ENCODE measurements at places on chromosomes 11 and 22.

DNA sequence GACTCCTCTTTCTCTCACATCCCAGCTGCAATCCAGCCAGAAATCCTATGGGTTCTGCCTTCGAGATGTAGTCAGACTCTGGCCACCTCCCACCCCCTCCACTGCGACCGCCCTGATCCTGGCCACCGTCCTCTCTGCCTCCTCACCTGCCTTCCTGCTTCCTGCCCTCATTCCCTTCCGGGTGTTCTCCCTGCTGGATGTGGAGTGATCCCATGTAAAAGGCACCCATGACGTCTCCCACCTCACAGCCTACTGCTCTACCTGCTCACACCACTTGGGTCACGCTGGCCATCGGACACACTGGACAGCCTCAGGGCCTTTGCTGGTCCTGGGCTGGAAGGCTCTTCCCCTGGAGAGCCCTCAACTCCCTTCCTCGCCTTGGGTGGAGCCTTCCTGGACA lies 33.7 kb upstream of the CD5 start:
- DNase-seq = no peak

DNA sequence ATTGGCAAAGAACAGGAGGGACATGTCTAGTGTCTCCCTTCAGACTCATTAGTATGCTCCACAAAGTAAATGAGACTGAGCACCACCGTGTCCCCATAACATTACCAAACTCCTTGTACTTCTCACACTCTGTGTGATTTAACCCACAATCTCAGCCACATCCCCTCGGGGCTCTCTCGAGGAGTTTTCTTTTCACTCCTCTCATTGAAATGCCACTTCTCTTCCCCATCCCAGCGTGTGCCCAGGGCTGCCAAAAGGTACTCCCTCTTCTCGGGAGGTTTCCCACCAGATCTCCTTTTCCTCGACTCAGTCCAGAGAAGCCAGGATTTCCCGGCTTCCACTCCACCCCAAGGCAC lies 1.1 kb downstream of the RBFOX2 start:
- no peak for DNase-seq

- no peak for DNase-seq
Observed at GRCh38 chr11:125086633-125087296, 23.7 kb downstream of the SLC37A2 start.

GRCh38 chr11:57274904-57275498 lies 38.0 kb upstream of the APLNR start:
- DNase-seq = no peak

DNA sequence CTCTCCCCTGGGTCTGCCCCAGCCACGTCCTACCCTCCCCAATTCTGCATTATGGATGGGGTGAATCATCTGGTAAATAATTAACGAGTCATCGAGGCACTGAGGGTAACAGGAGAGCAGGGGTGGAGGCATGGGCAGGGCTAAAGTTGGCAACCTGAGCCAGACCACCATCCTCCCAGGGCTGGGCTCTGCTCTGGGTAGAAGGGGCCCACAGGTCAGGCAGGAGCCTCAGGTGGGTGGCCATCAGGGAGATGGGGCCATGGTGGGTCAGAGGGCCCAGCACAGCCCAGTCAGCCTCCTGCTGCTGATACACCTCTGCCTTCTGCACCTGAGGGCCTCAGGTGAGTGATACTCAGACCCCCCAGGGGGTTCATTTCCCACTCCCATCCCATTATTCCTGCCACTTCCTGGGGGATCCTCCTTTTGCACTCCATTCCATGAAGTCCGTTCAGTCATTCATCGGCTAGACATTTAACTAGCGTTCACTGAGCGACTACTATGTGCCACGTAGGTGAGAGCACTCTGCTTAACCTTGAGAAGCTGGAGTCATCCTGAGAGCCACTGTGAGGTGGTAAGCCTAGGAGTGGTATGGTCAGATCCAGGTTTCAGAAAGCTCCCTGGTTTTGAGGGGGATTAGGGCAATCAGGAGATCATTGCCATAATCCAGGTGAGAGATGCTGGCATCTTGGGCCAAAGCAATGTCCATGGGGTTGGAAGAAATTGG lies at the start of gene VSIG10L2:
TSS of gene VSIG10L2 (plus strand) at position 248 of the 724 bp plus-strand sequence. CDS start at position 260, 12 bp downstream.
- DNase-seq = no peak

DNA sequence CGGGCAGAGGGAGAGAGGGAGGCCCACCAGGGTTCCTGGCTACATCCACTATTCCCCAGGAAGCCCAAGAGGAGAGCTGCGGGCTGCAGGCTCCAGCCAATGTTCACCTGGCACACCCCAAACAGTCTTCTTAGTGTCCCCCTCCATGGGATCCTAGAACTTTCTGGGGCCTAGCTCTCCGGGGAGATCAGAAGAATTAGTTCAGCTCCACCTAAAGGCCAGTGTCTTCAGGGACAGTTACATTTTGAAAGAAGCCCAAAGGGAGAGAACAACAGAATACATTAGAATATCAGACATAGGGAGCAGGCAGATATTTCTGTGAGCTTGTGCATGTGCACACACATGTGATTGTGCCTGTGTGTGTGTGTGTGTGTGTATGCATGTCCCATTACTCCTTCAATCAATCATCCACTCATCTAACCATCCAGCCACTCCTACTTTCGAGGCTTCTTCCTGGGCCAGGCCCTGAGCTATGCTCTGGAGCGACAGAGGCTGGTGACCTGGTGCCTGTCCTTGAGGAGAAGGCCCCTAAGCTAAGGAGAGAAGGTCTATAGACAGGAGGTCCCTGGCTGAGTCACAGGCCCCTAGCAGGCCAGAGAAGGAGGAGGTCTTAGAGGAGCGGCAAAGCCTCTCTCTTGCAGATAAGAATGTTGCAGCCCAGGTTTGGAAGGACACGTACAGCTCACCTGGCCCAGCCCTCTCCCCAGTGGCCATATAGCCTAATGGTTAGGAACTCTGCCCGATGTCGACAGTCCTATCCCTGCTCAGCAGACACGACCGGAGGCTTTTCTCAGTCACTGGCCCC lies 165.5 kb downstream of the DSCAML1 start:
- DNase-seq = no peak

DNA sequence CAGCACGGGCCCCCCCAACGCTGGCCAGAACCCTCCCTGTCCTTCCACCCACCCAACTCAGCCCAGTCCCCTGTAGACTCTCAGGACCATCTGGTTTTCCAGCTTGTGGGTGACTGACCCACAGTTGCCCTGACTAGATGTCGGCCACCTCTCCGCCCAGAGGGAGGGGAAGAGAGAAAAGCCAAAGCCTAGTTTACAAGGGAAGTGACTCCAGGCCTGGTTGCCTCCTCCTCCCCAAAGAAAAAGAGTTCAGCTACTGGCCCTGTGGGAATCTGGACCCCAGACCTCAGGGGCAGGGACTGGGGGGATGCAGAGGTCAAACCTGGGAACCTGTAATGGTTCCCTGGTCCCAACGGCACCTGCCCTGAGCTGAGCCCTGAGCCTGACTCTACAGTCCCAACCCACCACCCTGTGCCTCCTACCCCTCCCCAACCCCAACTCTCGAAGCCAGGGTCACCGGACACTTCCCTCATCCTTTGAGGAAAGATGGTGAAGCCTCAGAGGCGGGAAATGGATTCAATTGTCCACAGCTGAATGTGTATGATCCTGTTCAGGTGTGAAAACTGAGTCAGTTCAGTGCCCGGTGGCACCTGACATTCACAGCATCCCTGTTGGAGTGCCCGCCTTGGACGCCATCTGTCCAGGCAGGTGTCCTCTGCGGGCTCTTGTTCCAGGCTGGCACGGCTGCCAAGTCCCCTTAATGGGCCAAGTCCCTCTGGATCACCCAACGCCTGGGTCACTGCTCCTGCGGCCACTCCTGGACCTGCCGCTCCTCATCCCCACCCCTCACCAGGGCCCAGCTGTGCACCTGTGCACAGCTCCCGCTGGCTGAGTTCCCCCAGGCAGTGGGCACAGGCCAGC lies 21.0 kb upstream of the WNT7B start:
- no peak for DNase-seq

DNA sequence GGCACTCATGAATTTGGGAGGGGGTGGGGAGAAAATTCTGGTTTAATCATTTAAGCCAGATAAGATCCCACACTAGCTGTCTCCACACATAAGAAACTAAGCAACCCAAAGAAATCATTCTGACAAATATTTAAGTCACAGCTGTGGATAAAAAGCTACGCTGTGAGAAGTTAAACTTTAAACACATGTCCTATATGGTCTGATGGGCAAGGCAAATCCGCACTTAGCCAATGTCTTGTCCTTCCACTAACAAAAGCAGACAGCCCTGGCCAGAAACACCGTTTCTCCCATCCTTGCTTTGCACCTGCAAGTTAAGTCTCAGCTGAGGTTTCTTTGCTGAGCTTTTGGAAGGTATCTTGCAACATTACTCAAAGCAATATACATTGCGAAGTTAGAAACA lies 68.0 kb downstream of the ETS1 start:
- DNase-seq = no peak

GRCh38 chr11:133467686-133468085 lies 64.6 kb downstream of the OPCML start:
- DNase-seq = no peak

GRCh38 chr11:70108250-70108649 lies 30.1 kb downstream of the ANO1 start:
- no peak for DNase-seq

DNA sequence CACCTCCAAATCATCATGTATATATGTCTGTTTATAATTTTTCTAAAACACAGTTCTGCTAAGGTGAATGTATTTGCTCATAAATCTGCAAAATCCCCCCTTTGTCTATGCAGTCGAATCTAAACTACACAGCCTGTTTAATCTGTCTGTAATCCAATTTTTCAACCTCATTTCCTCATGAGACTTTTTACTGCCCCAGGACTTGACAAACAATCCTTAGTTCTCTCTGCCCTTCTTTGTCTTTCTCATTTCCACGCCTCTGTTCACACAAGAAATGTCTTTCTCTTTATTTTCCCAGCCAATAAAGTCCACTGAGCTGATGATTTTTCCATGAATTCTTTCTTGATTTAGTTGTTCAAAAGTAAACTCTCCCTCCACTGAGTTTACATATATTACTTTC lies 1154.3 kb downstream of the FAM181B start:
- no peak for DNase-seq

- DNase-seq = no peak
Observed at GRCh38 chr11:133198438-133198837, 333.9 kb downstream of the OPCML start.
